Stimulated activated CD4-positive, alpha-beta T cell treated with anti-CD3 and anti-CD28 coated beads, Interleukin-2, amount 100 ng/mL, for 4 hours (primary cell): ENCODE measurements at places on chromosomes 4 and X.
A peak's percentile ranks its signal among the peaks of the same experiment; 100 is the strongest.

GRCh38 chr4:119218093-119218492 is 5.6 kb downstream of the USP53 start:
- no peak for DNase-seq

- DNase-seq = no peak
Measured at GRCh38 chr4:55781812-55782211, 37.8 kb upstream of the EXOC1L start.

- DNase-seq = no peak
Measured at GRCh38 chr4:87853108-87853507, 20.3 kb downstream of the MEPE start.

- DNase-seq = no peak
Measured at GRCh38 chr4:48225368-48226141, 44.1 kb downstream of the TEC start.

DNA sequence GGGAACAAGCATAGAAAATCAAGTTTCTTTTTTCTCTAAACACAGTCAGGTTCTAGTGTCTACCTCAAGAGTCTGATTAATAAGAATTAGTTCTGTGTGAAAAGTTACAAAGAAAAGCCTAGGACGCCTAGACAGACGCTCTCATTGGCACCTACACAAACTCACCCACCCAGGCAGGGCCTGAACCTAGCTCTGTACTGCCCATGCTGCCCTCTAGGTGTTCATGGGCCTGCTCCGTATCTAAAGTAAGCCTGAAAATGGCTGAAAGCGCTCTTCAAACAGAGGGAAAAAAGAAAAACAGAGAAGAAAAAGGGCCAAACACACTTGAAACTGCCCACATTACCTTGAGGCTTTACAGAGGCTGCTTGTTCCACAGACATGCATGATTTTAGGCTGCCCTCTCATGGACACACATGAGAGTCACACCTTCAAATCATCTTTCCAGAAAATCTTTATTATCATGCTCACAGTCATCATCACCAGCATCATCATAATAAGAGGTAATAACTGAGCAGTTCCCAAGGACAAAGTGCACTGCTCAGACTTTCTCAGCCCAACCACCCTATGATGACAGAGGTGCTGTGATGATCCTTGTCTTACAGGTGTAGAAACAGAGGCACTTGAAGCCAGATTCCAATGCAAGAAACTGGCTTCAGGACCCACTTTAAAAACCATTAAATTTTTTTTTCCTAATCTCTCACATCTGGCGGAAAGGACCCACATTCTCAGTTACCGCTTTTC is 49.6 kb downstream of the MAP7D2 start:
- DNase-seq = peak; percentile 2

DNA sequence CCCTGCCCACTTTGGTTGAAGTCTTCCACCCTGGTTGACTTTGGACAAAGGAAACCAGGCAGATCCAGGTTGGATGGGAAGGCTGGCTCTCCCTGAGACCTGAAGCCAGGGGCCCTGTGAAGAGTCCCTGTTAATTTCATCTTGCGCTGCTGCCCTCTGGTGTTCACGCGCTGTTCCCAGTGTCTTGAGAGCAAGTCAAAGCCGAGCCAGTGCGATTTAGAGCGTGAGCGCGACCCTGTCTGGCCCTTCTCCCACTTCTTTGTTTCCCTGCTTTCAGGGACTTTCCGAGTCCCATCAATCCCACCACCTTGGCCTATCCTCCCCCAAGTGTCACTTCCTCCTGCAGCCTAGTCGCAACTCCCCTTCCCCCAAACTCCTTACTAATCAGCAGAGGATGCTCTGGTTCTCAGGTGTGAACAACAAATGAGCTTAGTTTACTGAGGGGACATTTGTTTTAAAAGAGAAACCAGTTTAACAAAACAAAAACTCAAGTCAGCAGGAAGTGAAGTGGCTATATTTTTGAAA is 25.8 kb upstream of the CHRNA9 start:
- peak; percentile 85 for DNase-seq

DNA sequence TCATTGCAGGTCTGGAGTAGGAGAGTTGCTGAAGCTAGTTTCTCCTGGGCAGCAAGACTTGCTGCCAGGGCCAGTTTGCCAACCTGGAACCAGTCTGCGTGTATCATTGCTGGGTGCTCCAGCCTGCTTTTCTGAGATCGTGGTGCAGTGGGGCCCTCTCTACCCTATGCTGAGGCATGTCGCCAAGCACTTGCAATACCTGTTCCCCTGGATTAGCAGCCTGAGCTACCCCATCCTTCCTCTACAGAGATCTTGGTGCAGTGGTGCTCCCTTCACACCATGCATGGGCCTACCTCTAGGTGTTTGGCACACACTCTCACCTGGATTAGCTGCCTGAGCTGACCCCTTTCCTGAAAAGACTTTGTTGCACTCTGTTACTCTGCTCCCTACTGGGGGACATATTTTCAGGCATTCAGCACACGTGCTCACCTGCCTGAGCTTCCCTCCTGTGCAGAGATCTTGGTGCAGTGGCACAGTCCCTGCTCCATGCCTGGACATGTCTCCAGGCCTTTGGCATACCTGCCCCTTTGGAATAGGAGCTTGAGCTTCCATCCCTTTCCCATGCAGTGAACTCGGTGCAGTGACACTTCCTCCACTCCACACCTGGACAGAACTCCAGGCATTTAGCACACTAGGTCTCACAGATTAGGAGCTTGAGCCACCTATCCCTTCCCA is 133.7 kb upstream of the CXCL13 start:
- DNase-seq = no peak

DNA sequence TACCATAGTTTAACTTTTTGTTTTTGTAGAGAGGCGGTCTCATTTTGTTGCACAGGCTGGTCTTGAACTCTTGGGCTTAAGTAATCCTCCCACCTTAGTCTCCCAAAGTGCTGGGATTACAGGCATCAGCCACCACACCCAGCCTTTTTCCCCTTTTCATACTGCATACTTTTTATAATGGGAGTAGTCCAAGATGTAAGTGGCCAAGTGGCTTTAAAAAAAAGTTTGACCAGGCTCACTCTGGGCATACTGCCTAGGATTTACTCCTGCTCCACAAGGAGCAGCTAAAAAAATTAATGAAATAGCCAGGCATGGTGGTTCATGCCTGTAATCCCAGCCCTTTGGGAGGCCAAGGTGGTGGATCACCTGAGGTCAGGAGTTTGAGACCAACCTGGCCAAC is 6.0 kb downstream of the GRSF1 start:
- no peak for DNase-seq

- no peak for DNase-seq
Measured at GRCh38 chr4:2172161-2172560, 69.8 kb downstream of the HAUS3 start.

GRCh38 chrX:136115126-136115903 is 32.0 kb upstream of the FHL1 start:
- DNase-seq = no peak

- DNase-seq = no peak
Measured at GRCh38 chr4:165540206-165540830, 161.5 kb downstream of the CPE start.

DNA sequence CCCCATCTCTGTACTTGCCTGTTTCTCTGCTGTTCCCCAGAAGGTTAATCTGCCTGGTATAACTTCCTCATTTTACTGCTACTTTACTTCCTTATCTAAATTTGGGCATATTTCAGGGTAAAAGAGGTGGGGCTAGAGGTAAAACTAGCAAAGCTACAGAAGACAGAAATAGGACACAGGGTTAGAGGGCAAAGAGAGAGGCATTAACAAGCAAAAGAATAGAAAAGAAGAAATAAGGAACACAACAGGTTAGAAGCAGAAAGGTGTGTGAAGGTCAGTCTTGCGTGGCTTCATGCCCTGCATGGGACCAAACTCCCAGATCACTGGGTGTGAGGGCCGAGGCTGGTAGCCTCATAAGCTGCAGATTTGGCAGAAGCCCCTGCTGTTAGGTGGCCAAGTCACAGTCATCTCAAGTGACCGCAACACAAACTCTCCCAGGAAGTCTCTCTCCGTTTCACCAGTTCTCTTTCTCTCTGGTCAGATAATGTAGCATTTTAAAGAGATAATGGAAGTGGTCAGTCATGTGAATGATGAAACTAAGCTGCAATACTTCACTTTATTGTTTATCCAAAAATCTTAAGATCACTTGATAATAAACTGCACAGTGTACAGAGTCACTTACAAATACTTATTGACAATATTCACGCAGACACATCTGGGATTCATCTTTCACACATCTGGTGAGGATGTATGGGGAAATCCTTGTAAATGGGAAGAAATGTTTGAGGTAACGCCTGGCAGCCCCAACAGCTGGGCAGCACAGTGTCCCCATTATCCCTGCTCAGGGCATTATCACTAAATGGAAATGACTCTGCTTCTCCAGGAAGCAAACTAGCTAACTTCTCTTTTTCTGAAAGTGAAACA is 16.4 kb downstream of the TMEM154 start:
- DNase-seq = no peak

DNA sequence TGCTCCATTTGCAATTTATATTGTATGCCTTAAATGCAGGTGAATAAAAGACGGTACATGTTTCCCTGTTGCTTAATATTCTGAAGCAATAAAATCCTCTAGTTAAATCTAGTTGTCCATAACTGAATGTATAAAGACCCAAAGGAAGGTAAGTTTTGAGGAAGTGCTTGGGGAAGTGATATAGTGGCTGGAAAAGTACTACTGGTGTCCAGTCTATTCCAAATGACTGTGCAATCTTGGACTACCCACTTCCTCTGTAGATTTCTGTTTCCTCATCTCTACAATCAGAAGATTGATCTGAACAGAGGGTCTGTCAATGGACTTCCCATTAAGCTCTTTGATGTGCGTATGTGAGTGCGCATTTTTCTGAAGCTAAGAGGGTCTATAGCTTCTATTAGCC is 17.0 kb downstream of the SNCA start:
- DNase-seq = no peak

- DNase-seq = no peak
Measured at GRCh38 chr4:173537613-173538147, 7.7 kb upstream of the HAND2 start.

- peak; percentile 48 for DNase-seq
Measured at GRCh38 chr4:146243141-146243882, 29.0 kb downstream of the REELD1 start.
